ENCODE measurements at places on chromosomes 1 and 21.

GRCh38 chr1:216466162-216466801 lies 43.0 kb upstream of the USH2A start:
- DNase-seq = no peak

GRCh38 chr1:213994888-213995287 lies 7.1 kb downstream of the PROX1 start:
- no peak for DNase-seq

- DNase-seq = no peak
Observed at GRCh38 chr1:98322086-98322485, 339.4 kb upstream of the SNX7 start.

- no peak for DNase-seq
Observed at GRCh38 chr1:89888480-89889322, 67.9 kb downstream of the LRRC8D start.

- DNase-seq = peak; percentile 7
Observed at GRCh38 chr1:181482521-181483284, 614 bp upstream of the CACNA1E start.

- no peak for DNase-seq
Observed at GRCh38 chr21:45929449-45929848, 52.1 kb upstream of the COL6A1 start.

- DNase-seq = no peak
Observed at GRCh38 chr1:242886137-242886536, 361.6 kb upstream of the PLD5 start.

DNA sequence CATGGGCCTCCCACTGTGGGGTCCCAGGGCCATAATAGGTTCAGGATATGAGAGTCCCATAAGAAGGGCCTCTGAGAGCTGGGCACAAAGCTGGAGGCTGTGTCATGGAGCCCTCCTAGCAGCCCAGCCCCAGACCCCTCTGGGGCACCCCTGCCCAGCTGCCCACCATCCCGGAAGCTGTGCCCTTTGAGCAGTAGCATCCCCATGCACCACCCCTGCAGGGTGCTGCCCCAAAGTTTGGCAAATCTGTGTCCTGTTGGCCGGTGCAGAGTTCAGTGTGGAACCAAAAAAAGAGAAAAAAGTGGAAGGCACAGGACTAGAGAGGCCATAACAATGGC lies 17.6 kb downstream of the TNNT2 start:
- no peak for DNase-seq

- DNase-seq = peak; percentile 99
Observed at GRCh38 chr1:181112071-181112929, 23.8 kb downstream of the IER5 start.

GRCh38 chr1:228105270-228105995 lies 2.3 kb upstream of the C1orf35 start:
- DNase-seq = no peak

DNA sequence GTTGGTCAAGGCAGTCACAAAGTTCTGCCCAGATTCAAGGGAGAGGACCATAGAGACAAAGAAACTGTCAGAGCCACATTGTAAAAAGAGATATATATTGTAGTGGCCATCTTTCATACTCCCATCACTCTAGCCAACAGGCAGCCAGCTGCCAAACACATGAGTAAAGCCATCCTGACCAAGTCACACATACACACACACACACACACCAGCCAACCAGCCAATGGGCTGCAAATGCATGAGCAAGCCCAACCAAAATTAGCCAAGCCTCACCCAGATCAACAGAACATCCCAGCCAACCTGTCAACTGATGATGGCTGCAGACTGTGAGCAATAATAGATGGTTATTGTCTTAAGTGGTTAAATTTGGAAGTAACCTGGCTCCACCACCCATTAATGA lies 120.7 kb downstream of the SEC16B start:
- peak; percentile 60 for DNase-seq

DNA sequence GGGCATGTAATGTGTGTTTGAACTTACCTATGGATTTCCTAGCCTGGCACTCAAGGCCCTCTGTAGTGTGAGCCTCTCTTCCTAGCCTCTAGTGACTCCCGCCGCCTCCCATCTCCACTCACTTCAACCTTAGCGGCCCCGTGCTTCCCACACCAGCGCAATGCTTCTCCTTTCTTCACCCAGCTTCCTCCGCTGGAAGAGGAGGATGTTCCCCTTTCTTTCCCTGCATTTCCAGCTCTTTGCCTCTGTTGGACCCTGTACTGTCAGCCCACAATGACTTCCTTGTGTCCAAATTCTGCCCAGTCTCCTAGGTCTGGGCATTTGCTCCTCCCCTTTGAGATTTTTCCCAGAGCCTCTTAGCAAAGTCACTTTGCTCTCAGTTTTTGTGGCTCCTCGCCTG lies 138.1 kb upstream of the IRF2BP2 start:
- DNase-seq = no peak

GRCh38 chr1:77253211-77253610 lies 28.6 kb upstream of the AK5 start:
- no peak for DNase-seq

DNA sequence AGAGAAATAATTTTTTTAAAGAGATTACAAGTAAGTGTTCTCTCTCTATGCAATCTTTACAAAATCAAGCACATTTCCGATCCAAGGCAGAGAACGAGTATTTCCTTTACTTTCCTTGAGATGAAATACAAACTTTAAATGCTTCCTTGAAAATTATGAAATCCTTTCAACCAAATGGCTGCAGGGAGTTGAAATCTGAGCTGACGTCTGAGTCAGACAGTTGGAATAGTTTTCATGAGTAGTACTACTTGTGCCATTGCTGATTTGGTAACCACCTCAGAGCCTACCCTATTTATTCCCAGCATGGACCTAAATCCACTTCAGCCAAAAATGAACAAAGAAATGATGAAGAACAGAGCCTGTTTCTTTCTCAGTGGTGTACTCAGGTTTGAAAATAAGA lies 183.6 kb downstream of the GIPC2 start:
- DNase-seq = peak; percentile 71

GRCh38 chr1:155192346-155193274 lies 15.1 kb downstream of the THBS3 start:
- no peak for DNase-seq

- DNase-seq = no peak
Observed at GRCh38 chr1:221013691-221014660, 134.7 kb downstream of the HLX start.

GRCh38 chr21:37645848-37646247 lies 270.4 kb downstream of the KCNJ6 start:
- peak; percentile 61 for DNase-seq

GRCh38 chr1:26829184-26829911 lies 2.9 kb downstream of the ZDHHC18 start:
- DNase-seq = no peak

DNA sequence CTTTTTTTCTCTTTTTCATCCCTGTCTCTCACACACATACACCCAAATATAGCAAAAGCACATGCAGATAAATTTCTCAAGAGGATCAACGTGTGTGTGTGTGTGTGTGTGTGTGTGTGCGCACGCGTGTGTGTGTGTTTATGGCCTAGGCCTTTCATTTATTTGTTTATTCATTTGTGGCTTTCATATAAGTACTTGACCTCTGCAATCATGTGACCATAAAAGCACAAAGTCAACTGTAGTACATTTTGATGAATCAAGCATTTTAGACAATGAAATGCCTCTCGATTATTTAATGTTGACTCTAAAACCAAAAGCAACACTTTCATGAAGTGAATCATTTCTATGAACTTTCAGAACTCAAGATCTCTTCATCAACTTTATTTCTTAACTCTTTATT lies 194.1 kb upstream of the ADGRL2 start:
- no peak for DNase-seq

- DNase-seq = no peak
Observed at GRCh38 chr21:44985441-44986401, 45.9 kb downstream of the SLX9 start.

DNA sequence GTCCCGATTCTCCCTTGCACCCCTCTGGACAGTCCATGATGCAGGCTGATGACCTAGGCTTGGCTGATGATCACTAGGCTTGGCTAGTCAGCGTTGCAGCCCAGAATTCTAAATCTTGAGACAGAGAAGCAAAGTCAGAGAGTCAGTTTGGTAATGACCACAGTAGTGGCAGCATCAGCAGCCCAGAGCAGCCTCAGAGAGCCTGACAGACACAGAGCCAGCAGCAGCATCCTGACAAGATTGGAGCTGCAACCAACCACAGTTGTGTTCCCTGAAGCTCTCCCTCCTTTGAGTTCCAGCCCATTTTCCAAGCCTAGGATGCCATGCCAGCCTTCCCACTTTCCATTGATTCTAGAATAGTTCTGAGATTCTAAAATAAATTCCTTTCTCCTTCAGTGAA lies 16.8 kb upstream of the ITLN1 start:
- no peak for DNase-seq

DNA sequence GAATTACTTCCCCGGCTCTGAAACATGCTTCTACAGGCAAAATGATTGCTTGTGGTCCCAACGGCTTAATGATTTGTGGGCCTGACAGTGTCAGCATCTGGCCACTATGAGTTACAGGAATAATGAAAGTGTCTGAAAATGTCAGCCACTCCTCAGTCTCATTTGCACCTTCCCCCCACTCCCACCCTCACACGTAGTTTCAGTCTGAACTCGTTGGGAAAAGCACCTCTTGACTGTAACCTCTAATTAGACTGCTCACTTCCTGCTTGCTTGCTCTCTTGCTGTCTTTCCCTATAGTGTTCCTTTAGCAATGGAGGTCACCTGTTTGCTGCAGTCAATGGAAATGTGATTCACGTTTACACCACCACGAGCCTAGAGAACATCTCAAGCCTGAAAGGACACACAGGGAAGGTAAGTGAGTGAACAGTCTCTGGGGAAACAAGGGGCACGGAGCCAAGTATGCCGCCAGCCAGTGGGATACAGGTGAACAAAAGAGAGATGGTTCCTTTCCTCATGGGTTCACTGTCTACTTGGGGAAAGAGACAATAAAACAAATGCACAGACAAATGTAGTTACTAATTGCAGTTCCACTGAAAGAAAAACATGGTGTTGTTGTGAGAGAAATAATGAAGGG lies 27.1 kb downstream of the CFAP57 start:
- DNase-seq = no peak

DNA sequence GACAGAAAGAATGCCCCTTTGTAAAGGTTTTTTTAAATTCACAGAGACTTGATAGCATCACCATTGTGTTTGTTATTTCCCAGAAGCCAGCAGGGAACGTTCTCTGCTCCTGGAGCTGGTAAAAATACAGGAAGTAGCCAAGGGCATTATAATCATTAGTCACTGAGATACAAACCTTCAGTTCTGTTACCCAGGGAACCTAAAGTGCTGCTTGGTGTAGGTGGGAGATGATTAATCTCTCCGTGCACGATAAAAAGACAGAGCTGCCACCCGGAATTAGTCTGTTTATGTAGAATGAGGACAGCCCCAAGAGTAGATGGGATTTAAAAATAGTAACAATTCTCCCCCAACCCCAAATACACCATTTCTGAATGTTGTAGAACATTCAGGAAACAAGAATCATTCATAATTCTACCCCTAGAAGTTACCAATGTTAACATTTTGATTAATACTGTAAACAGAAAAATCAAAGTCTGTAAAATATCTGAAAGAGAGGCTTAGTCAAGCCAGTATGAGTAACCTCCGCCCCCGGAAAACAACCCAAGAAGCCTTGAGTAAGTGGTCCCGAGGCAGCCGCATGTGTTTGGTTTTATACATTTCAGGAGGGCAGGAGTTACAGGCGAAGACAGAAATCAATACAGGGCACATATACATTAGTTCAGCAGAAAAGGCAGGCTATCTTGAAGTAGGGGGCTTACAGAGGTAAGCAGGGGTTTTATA lies 45.3 kb upstream of the CTBS start:
- DNase-seq = peak; percentile 81

DNA sequence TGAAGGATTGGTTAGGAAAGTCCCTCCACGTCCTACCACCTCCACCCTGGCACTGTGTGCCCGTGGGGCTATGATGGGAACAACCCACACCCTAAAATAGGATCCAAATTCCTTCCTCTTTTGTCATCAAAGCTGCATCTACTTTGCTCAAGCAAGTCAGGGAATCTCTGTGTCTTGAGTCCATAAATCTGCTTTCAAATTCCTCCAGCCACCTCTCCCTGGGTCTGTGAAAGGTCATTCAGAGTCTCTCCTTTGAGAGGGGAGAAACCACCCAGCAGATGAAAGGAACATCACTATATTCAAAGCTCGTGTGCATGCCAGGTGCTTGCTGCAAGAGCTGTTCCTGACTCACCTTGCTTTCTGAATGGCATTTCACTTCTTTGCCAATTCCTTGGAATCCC lies 243.6 kb downstream of the TM2D1 start:
- peak; percentile 53 for DNase-seq

- no peak for DNase-seq
Observed at GRCh38 chr1:204406621-204407020, 5.0 kb downstream of the PPP1R15B start.

DNA sequence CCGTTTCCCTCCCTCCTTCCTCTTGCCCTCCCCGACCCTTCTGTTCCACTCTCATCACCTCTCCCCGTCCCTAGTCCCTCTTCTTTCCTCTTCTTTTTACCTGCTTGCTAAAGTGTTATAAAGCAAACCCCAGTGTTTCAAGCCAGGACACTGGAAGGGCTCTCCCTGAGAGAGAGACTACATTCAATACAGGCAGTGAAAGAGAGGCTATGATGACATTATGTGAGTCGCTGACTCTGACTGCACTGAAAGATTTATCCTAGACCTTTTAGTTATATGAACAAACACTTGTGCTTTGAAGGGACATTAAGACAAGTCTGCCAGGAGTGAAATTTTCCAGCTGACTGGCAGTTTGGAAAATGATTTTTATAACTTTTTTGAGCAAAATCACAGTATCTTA lies 155.7 kb downstream of the S1PR1 start:
- DNase-seq = no peak

GRCh38 chr1:94218332-94218731 lies 19.1 kb downstream of the ARHGAP29 start:
- DNase-seq = no peak

- peak; percentile 55 for DNase-seq
Observed at GRCh38 chr1:29912425-29912824, 676.1 kb downstream of the PTPRU start.

- DNase-seq = no peak
Observed at GRCh38 chr1:218436346-218436745, 91.2 kb downstream of the TGFB2 start.

- DNase-seq = no peak
Observed at GRCh38 chr21:31368361-31368760, 24.3 kb upstream of the TIAM1 start.

DNA sequence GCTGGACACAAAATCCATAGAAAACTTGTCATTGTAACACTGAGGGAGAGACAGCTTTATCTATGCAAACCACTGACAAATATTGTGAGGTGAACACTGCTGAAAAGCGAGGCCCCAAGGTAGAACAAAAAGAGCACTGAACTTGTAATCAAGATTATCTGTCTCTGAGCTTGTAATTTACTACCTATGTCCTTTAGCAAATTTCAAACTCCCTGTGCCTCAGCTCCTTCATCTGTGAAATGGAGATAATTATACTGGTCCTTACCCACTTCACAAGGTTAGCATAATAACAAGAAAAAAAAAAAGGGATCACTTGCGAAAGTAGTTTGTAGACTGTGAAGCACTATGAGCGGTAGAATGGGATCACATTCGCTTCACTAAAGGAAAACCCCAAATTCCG lies 4.9 kb upstream of the NUCKS1 start:
- no peak for DNase-seq

DNA sequence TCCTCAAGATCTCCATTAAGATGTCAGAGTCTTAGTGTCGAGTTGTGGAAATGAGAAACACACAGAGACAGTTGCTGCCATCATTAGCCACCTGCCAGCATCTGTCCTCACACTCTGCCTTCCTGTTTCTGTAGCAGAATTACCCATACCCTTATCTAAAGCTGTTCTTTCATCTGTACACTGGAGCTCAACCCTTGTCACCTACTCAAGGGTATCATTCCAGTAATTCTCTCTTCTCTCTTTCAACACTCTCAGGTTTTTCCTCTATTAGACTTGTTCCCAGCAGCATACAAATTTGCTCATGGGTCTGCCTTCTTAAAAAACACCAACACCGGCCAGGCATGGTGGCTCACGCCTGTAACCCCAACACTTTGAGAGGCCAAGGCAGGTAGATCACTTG lies 27.4 kb upstream of the RNF2 start:
- DNase-seq = no peak

Data from EH (cell line).